ENCODE measurements at places on chromosomes 2 and 18.

DNA sequence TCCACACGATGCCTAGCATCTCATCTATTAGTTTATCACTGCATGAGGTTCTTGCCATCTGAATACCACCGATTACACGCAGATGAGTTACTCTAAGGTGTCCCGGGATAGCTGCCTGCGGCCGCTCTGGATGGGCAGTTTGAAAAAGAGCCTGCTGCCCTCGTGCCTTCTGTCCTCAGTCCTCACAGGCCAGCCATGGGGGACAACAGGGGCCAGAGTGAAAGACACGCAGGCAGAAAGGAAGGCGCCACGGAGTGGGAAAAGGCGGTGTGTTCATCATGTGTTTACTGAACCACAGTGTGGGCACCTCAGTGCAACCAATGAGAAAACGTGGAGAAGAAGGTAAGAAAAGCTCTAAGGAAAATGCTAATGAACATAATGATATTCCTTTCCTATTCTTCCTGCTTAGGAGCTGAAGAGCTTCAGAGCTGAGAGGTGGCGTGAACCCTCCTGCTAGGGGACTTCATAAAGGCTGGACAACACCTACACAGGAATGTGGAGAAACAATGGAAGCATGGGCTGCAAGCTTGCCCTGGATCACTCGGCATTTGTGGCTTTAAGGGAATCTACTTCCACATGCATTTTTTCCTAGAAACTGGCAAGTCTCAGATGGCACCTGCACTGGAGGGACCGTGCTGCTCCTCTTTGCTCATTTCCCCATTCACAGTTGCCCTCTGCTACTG, 50.9 kb downstream of the CABYR start:
- no peak for DNase-seq

DNA sequence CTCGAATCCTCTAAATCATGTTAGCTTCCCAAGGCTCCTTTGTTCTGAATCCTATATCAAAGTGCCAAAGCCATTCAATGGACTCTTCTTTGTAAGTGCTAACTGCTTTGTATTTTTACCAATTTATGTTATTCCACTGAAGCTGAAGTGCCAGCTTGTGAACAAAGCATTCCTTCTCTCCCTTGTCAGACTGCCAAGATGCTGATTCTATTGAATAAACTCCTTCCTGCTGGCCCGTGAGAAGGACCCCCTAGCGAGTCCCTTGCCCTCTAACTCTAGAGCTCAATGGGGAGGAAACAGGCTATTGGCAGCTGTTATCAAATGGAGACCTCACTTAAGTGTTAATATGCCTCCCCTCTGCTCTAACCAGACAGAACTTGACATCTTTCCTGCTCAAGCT, 1097.9 kb upstream of the CNTNAP5 start:
- DNase-seq: peak; percentile 95

DNA sequence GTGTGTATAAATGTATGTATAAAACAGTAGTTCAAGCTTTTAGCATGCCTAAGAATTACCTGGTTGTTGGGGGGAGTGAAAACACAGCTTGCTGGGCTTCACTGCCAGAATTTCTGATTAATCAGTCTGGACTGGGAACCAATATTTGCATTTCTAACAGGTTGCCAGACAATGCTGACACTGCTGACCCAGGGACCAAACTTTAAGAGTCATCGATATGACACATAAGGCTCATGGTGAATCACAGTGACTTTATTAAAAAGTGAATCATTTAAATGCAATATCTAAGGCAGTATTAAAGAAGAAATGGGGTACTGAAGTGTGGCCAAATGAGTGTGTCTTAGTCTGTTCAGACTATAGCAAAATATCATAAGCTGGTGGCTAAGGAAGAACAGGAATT, 195.9 kb upstream of the DTNA start:
- no peak for DNase-seq

DNA sequence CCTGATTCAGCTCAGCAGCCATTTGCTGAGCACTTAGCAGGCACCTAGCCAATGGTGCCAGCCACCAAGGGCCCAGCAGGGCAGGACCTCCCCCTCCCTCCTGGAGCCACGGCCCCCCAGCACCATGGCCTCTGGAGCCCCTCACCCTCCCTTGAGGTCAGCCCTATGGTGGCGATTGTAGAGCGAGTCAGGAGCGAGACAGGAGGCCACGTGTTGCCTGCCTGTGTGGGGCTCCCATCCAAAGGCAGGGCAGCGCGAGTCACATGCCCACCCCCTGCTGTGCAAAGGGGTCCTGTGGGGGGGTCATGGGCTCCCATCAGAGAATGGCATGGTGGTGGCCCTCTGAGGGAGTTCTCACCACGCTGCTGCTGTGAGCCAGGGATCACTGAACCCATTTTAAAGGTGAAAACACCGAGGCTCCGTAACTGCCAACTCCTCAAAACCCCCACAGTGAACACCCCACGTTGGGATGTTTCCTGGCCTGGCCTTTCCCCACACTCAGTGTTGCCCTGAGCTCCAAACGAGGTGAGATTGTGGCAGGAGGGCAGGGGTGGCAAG, 35.6 kb downstream of the RAMP1 start:
- no peak for DNase-seq

- DNase-seq: no peak
Observed at GRCh38 chr2:48860380-48860779, 104.9 kb upstream of the LHCGR start.

GRCh38 chr2:184190725-184191124, 407.6 kb upstream of the ZNF804A start:
- DNase-seq: no peak

GRCh38 chr2:135095591-135095990, 43.5 kb downstream of the RAB3GAP1 start:
- no peak for DNase-seq

DNA sequence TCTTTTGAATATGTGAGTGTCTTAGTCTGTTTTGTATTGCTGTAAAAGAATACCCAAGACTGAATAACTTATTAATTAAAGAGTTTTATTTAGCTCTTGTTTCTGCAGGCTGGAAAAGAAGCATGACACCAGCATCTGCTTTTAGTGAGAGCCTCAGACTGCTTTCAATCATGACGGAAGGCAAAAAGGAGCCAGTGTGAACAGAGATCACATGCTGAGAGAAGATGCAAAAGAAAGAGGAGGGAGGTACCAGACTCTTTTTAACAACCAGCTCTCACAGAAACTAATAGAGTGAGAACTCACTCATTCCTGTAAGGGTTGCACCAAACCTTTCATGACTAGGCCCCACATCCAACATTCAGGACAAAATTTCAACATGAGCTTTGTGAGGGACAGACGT, 101.6 kb upstream of the HNMT start:
- no peak for DNase-seq

- no peak for DNase-seq
Observed at GRCh38 chr18:42258301-42258965, 303.4 kb downstream of the PIK3C3 start.

DNA sequence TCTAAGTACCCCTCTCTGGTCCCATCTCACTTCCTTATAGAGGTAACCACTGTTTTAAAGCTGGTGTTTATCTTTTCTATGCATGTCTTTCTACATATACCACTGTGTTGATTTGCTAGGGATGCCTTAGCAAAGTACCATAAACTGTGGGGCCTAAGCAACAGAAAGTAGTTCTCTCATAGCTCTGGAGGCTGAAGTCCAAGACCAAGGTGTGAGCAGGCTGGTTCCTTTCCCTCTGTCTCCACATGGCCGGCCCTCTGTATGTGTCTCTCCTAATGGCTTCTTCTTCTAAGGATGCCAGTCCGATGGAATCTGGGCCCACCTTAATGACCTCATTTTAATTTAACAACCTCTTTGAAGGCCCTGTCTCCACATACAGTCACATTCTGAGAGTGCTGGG, 40.8 kb upstream of the ROCK2 start:
- no peak for DNase-seq

DNA sequence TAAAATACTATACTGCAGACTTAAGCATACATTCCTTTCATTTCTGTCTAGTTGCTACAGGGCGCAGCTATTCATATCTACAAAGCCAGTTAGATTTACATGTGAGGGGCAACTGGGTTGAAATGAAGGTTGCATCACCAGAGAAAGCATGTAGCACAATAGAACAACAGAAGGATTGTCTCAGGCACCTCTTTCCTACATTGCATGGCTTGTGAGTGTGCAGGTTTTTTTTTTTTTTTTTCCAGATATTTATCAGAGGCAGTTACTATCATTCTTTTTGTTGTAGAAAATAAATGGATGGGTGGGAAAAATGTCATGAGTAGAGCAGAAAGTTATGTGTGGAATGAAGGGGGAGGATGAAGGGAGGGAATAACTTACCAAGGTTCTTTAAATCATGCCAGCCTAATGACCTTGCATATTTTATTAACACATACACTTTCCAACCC, 86.8 kb downstream of the ERBB4 start:
- DNase-seq: no peak

DNA sequence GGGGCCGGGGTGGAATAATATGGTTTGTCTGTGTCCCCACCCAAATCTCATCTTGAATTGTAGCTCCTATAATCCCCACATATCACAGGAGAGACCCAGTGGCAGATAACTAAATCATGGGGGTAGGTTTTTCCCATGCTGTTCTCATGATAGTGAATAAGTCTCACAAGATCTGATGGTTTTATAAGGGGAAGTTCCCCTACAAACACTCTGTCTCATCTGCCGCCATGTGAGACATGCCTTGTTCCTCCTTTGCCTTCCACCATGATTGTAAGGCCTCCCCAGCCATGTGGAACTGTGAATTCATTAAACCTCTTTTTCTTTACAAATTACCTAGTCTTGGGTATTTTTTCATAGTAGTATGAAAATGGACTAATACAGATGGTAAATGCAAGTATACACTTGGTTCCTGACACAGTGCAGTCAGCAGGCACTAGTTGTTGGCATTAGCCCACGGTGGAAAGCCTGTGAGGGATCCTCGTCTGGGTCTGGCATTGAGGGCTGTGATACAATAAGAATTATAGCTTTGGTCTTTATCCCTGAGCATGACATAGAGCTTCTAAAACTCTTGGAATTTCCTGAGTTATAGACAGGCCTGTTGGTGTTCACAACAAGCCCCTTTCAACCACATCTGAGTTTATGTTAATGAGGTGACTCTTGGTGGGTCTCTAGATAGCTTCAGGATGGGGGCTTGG, 135.8 kb downstream of the CABLES1 start:
- DNase-seq: no peak

- DNase-seq: no peak
Observed at GRCh38 chr2:198106621-198107385, 302.4 kb downstream of the PLCL1 start.

DNA sequence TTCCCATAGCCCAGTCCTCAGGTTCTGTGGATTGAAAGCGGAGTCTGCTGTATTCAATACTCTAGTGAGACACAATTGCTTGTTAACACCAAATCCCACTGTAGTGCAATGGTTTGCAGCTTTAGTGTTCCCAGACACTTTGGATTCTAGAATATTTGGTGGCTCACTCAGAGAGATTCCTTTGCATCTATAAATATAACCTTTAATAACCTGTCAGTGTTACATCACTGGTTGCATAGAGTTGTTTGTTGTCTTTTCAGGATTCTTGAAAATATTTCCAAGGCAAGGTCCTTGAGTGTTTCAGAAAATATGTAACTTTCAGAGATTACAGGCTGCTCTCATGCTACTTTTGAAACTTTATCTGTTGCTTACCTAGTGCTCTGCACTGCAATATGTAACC, 157.5 kb downstream of the ZEB2 start:
- DNase-seq: no peak

DNA sequence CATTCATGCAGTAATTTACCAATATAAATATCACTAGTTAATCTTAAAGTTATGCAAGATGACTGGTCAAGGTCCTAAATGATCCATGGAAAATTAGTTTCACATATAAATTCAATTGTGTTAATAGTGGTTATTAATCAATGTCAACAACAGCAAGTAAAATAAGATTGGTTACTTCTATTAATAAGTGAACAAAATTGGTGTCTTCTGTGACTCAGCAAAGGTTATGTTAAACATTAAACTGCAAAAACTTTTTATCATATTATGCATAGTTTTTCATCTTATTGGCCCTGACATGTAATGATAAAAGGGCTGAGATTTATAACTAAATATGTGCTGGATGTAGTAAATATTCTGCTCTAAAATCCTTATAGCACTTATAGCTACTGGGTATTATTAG, 359.0 kb upstream of the UBE2E3 start:
- DNase-seq: no peak

DNA sequence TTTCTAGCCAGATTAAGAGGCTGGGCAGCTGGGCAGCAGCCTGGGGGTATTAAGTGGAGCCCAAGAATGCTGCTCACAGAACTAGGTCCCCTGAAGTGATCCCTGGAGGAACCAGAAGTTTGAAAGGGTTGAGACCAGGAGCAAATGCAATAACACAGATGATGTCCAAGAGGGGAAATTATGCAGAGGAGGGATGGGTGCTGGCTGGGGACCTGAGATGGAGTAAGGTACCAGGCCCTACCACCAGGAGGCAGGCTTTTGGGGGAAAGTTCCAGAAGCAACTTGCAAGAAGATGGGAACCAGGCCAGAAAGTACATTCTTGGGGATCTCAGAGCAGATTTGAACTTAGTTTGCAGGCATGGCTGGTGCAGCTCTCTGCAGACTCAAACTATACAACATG, 175.1 kb downstream of the NCK2 start:
- DNase-seq: no peak

GRCh38 chr2:163417596-163418337, 318.0 kb downstream of the FIGN start:
- no peak for DNase-seq

- DNase-seq: no peak
Observed at GRCh38 chr2:124805060-124805459, 780.0 kb downstream of the CNTNAP5 start.

GRCh38 chr2:18378020-18378653, 182.3 kb downstream of the RDH14 start:
- DNase-seq: peak; percentile 11

GRCh38 chr2:113251118-113251517, 27.6 kb downstream of the PAX8 start:
- no peak for DNase-seq

DNA sequence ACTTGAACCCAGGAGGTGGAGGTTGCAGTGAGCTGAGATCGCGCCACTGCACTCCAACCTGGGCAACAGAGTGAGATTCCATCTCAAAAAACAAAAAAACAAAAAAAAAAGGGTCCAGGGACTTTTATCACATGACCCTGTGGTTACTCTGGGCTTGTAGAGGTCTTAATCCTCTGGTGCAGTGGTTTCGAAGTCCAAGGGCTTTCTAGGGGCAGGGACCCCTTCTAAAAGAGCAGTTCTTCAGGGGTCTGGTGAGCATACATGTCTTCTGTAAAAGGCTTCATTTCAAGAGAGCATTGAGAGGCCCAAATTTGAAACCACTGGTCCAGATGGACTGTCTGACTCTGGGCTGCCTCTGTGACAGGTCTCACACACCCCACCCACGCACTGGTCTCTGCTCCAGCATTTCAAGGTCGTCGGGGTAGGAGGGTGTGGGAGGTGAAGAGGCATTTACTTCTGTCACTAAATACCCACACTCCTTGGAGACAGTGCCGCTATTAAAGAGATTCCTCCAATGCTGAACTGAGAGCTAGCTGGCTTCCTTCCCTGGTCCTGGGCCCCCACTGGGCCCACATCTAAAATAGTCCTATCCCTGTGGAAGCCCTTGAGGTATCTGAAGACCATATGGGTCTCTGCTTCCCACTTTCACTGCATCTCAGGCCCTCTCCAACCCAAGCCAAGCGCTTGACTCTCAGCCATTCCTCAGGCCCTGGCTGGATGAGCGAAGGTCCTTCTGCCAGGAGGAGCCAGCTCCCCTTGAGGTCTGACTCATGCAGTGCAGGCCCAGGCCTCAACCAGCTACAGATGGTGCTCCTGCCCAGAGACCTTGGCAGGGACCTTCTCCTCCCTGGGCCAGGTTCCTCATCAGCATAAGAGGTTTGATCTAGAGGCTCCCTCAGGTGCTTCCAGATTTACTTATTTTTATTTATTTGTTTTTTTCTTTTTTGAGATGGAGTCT, 44.8 kb downstream of the PAX8 start:
- peak; percentile 11 for DNase-seq

All from COR-L47 (cell line).